ENCODE measurements at places on chromosomes 12 and 14.

- DNase-seq, result no peak
Observed at GRCh38 chr12:127690161-127690560, 576.8 kb upstream of the TMEM132C start.

- DNase-seq, result no peak
Observed at GRCh38 chr12:79597910-79598309, 92.9 kb downstream of the PAWR start.

GRCh38 chr14:56046546-56046945, 71.7 kb upstream of the PELI2 start:
- DNase-seq, result no peak

GRCh38 chr14:86299994-86300393, 770.0 kb downstream of the FLRT2 start:
- peak; percentile 11 for DNase-seq
